ENCODE measurements at places on chromosomes 5 and 9.

- DNase-seq: no peak
Measured at GRCh38 chr9:128159522-128159783, 612 bp upstream of the BBLN start.

GRCh38 chr5:127961006-127961762 lies 122.4 kb upstream of the SLC12A2 start:
- DNase-seq: no peak

DNA sequence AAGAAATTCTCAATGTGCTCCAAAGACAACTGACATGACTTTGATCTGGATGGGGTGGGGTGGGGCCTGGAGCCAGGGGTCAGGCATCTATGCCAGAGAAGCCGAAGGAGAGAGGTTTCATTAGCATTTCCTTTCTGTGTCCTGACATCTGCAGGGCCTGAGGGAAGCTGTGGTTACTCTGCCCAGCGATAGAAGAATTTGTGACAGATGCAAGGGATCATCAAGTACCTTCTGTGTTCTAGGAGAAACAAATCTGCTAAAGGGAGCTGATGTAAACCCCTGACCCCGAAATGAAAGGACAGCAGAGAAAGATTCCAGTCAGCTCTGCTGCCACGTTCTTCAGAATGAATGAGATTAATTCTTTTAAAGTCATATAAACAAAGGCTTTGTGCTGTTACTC lies 335.7 kb downstream of the PRELID2 start:
- no peak for DNase-seq

DNA sequence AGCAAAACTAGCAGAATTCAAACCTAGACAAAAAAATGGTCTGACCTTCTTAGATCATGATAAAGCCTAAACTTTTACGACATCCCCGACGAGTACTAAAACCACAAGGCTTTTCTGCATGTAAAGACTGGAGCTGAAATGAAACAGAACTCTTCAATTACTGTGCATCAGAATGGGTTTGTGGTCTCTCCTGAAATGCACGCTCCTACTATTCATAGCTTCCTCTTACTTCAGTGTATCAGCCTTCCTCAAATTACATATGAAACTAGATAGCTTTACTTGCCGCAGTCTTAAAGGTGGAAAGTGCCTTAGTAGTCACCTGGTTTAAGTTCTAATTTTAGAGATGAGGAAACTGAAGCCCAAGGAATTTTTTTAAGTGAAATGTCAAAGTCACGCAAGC lies 24.6 kb upstream of the MED10 start:
- DNase-seq: no peak

GRCh38 chr9:68847765-68848164 lies 142.7 kb downstream of the PIP5K1B start:
- DNase-seq: peak; percentile 60

DNA sequence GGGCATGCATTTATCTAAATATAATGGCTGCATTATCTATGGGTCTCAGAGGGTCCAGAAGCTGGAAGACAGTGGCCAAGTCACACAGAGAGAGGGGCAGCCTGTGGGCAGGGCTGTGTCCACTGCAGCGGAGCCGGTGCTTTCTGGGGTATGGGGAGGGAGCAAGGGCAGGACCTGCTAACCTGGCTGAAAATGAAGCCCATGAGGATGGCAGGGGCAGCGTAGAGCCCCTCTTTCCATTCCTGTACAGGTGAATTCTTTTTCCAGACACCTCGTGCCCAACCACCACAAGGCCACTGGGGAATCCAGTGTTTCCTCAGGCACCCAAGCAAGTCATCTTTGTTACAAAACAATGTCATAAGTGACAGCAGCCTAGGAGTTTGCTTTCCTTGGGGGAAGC lies 305.9 kb upstream of the IRX4 start:
- DNase-seq: no peak

- no peak for DNase-seq
Measured at GRCh38 chr5:159010661-159011442, 88.9 kb downstream of the EBF1 start.

DNA sequence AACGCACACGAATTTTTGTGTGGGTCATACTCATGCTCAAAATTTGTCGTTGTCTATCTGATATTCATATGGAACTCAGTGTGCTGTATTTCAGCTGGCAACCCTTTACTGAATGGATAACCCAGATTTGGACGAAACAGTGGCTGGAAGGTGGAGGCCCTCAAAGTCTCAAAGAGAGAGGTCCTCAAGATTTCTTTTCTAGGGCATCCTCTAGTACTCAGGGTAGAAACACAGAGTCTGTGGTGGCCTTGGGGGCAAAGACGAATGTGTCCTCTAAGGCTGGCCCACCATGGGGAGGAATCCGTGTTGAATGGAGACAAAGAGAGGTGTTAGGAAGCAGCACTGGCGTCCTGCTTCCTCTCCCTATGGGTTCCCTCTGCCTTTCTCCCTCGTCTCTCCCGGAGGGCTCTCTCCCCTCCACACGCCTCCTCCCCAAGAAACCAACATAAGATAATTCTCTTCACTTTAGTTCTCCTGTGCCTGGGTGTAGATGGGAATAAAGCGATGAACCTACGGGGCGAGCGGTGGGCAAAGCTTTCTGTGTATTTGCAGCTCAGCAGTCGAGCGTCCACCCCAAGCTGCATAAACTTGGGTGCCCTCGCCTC lies 333.7 kb downstream of the CWC27 start:
- DNase-seq: no peak

GRCh38 chr5:120806202-120806601 lies 342.1 kb downstream of the PRR16 start:
- no peak for DNase-seq

DNA sequence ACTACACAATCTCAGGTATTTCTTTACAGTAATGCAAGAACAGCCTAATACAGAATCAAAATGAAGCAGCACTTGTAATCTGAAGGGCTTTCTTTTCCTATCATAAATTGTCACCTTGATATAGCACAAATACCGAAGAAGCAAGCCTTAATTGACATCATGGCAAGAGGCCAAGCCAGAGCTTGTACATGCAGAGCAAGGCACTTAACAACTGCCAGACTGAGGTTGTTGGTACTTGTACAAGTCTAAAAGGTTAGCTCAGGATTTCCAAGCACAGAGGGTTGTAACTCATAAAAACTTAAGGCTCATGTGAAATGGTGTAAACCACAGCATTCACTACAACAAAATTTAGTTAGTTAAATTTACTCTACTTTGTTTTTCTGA lies 158.8 kb upstream of the SPEF2 start:
- no peak for DNase-seq

DNA sequence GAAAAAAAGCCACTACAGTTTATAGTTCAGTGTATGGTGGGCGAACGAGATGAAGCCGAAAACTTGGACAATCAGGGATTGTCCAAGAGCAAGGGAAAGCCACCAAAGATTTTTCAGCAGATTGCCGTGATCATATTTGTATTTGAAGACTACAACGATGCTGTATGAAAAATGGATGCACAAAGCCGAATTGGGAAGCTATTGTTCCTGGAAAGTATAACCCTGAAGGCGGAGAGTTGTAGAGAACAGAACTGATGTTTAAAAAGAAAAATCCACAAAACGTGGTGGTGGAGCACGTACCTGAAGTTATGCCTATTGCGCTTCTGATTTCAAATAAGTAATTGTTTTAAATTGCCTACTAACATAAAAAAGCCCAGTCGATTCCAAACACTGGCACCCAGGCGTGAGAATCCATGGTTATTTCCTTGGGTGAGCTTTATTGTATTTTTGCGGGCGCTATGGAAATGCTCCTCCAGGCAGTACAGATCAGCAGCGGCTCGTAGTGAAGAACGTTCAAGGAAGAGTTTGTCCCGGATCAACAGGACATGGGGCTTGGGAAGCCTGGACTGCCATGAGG lies 772 bp upstream of the TARS1 start:
- DNase-seq: peak; percentile 76

GRCh38 chr5:2591777-2592453 lies 159.6 kb downstream of the IRX2 start:
- DNase-seq: peak; percentile 12

GRCh38 chr5:36878392-36879082 lies 2.0 kb downstream of the NIPBL start:
- peak; percentile 76 for DNase-seq

- DNase-seq: no peak
Measured at GRCh38 chr5:146399481-146399880, 47.7 kb upstream of the TCERG1 start.

DNA sequence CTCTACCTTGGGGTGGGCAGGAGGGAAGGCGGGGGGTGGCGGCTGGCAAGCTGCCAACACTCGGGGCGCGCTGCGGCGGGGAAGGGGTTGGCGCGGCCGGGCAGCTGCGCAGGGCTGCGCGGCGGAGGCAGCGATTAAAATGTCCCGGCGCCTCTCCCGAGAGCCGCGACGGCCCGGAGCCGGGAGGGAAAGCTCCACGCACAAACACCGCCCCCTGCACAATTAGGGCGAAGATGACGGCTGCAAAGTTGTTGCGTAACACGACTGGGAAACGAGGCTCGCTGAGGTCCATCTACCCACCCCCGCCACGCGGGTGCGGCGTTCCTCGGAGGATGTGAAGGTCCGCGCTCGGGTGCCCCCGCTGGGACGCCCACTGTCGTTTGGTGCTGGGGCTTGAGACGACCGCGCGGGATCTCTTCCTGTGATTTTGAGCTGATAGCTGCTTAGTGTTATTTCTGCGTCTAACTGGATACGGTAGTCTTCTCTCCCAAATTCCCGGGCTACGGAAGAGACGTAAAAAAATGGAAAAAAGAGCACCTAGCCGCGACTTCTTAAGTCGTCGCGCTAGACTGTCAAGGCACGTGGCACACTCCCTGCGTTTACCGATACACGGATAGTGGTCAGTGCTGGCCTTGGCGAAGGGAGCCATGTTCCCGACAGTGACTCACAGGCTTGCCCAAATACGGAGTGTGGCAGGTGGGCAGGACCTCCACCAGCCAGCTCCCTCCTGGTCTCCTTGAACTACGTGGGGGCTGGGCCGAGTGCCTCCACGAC lies 958 bp upstream of the NFIL3 start:
- no peak for DNase-seq

- no peak for DNase-seq
Measured at GRCh38 chr5:37850226-37850865, 10.5 kb upstream of the GDNF start.

GRCh38 chr5:10469253-10470050 lies 27.8 kb downstream of the ROPN1L start:
- DNase-seq: no peak

- no peak for DNase-seq
Measured at GRCh38 chr5:123460296-123460729, 37.1 kb upstream of the CEP120 start.

- no peak for DNase-seq
Measured at GRCh38 chr5:3606121-3606831, 10.6 kb downstream of the IRX1 start.

DNA sequence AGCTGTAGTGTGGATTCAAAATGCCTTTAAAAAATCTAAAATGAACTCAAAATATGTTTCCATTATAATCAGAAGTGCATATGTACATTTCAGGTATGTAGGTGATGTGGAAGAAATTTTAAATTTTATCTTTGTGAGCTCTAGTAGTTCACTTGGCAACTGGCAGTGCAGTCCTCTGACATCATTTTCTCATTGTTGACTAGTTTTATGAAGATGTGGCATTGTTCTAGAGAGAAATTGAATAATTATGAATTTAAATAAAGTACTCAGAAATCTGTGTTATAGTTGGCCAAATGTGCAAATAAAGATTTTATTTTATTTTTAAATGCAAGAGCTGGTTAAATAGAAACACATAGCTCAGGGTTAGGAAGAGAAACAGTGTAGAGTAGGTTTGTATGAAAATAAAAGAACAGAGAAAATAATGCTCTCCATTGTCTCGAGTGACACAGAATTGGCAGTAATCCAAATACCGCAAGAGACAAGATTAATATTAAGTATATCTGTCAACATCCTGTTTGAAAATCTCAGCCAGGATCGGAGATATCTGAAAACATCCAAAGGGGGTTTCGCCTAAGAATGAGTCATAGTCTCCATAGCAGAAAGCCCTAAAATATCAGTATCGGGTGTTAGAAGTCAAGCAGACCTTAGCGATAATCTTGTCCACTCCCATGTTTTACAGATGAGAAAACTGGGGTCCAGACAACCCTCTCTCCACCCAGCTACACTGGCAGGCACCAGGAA lies 189.4 kb downstream of the CCDC192 start:
- no peak for DNase-seq

DNA sequence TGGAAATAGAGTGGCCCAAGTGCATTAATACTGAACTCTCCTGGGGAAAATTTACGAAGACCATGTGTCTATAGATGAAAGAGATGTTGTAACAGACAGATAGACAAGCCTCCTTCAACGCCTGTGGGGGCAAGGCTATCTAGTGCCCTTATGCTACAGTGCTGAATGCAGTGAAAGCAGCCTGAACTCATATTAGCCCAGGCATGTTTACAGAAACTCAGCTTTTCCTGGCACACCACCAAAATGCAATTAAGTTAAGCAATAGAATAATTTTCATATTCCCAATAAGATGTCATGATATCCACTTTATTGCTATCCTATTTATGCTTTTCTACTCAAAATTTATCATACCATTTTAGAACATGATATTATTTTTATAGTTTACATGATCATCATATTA lies 277.0 kb downstream of the DIRAS2 start:
- no peak for DNase-seq

DNA sequence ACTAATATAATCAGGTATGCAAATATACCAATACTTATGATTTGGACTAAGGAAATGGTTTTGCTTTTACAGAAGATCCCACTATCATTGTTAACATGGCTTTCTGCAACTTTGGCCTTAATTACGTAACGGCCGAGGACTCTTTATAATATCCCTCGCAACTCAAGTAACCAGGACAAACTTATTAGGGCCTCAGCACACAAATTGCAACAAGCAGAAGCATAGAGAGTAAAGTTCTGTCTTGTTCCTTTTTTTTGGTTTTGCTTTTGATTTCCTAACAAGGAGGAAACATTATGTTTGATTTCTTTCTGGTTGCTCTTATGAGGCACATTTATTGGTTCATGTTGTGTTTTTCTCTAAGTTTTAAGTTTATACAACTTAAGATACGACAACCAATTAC lies 60.4 kb downstream of the RORB start:
- DNase-seq: no peak

- DNase-seq: no peak
Measured at GRCh38 chr5:14071433-14071832, 71.7 kb upstream of the TRIO start.

- no peak for DNase-seq
Measured at GRCh38 chr5:69404659-69405330, 10.1 kb upstream of the MARVELD2 start.

DNA sequence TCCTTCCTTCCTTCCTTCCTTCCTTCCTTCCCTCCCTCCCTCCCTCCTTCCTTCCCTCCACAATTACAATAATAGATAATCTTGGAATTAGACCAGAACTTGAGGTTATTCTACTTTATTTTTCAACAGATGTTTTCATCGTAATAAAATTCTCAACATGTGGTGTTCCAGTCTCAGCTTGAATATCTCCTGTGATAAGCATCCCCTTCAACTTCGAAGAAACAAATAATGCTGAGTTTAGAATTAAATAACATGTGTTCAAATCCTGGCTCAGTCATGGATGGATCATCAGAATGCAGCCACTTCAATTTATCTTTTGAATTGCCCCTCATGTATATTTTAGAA lies 91.4 kb upstream of the PAPPA start:
- no peak for DNase-seq

DNA sequence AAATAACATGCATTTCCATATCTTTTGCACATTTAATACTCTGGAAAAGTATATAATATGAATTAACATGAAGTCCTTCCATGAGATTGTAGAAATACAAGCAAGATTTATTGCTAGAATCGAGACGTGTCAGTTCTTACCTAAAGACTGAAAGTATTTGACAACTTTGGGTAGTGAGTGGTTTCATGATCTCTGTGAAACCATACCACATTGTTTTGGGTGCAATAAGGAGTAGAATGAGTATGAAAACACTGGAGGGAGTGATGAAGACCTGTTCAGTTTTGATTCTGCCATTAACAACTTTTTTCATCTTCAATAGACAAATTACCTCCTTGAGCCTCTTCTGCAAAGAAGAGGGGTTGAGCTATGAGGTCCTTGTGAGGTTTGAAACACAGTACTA lies 133.7 kb downstream of the NUDT12 start:
- DNase-seq: no peak
